ENCODE measurements at places on chromosomes 2 and 18. TPM values are rescaled to one million over a fixed set of nuclear protein-coding genes. Genes with fewer than 3 reads are reported as not detected.

DNA sequence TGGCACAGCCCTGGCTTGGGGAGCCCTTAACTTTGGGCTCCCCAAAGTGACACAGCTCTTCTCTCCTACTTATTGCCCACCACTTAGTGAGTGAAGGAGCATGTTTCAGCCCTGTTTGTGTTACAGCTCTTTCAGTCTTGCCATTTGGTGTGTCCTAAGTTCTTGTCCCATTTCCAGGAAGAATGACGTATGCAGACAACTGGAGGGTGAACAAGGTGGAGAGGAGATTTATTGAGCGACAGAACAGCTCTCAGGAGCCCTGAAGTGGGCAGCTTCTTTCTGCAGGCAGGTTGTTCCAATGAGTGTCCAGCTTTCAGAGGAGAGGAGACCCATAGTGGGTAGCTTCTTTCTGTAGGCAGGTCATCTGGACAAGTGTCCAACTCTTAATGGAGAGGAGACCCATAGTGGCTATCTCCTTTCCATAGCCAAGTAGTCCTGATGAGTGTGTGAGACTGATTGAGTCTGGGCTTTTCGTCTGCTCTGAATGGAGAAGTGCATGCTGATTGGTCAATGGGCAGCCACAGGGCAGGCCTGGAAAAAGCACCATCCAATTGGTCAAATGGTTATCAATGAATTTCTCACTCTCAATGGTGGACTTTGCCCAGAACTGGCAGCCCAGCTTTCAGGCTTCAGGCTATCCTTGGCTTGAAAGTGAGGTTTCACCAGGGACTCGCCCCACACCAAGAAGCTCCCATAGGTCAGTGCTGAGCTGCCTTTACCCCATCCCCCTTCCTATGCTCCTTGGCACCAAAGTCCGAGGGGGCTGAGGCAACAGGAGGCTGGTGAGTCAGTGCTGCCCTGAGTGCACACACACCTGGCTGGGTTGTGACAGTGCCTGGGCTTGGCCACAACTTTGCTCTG lies 688.2 kb downstream of the NYAP2 start:
- DNase-seq = no peak

DNA sequence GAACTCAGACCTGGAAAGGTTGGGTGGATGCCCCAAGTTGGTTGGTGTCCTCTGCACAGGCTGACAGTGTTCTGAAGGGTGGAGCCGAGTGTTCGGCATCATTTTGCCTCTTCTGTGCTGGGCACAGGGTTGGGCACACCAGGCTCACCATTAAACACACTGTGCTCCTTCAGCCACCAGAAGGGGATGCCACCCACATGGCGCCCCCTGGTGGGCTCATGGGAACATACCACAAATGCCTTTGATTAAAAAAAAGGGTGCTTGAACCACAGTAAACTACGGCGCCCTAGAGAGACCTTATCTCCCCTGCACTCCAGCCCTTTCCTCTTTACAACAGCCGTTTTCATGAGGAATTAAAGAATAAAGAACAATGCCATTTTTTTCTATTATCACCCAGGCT lies 89.4 kb downstream of the CELF4 start:
- DNase-seq = peak; percentile 51

- no peak for DNase-seq
Observed at GRCh38 chr2:164764996-164765395, 76.6 kb downstream of the COBLL1 start.

GRCh38 chr2:234355808-234356365 lies 141.0 kb downstream of the ARL4C start:
- no peak for DNase-seq

- peak; percentile 45 for DNase-seq
Observed at GRCh38 chr2:129437725-129438124, 541.7 kb upstream of the RAB6C start.

DNA sequence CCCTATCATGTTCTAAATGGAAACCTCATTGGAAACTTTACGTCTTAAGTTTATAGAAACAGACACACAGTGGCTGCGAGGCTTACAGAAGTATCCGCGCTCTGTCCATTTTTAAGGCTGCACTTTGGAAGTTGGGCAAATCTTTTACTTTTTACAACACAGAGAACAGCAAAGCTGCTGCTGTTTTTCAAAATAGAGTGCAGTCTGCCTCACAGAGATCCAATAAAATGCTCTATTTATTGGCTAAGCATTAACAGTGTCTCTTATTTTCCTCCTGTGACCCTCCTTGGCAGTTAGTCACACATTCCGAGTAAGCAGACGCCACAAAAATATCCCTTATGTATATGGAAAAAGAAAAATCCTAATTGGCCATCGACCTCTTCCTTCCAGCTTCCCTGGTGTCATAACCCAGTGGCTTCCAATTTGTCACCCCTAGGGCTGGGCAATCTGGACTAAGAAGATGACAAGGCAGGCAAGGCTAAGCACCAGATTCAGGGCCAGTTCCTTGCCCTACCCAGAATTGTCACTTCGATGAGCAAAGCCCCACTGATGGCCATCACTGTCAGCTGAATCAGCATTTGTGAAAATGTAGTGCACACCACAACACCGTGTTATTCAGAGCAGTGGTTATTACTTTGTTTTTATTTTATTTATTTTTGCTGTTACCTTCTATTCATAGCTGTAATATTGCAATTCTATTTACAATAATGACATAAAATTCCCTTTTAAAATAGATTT lies 47.7 kb upstream of the MEIS1 start:
- DNase-seq = no peak

DNA sequence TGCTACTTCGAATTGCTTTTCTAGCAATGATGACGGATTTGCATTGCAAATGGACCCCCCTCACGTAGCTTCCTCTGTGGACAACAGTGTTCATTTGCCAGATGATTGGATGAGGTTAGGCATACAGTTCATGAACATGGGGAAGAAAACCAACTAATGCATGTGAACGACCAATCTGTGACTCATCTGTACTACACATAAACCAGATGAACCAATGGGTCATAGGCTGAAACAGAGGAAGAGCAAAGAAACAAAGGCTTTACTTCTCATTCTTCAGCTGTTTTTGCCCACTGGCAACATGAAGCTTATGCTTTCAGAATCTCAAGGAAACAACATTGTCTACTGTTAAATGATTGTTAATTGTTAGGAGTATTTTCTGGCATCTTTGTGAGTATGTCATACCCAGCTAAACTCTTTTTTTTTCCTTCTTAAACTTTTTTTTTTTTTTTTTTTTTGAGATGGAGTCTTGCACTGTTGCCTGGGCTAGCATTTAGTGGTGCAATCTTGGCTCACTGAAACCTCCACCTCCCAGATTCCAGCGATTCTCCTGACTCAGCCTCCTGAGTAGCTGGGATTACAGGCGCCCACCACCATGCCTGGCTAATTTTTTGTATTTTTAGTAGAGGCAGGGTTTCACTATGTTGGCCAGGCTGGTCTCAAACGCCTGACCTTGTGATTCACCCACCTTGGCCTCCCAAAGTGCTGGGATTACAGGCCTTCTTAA lies 35.5 kb downstream of the EFEMP1 start:
- DNase-seq = peak; percentile 25

- DNase-seq = no peak
Observed at GRCh38 chr2:191526536-191526935, 151.4 kb upstream of the NABP1 start.

DNA sequence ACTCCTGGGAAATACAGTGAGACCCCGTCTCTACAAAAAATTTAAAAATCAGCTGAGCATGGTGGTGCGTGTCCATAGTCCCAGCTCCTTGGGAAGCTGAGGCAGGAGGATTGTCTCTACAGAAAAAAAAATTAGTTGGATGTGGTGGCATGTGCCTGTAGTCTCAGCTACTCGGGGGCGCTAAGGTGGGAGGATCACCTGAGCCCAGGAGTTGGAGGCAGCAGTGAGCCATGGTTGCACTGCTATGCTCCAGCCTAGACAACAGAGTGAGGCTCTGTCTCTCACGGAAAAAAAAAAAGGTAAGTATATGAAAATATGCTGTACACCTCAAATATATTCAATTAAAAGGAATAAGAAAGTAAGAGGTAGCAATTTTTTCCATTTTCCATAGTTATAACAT lies 92.5 kb upstream of the TGIF1 start:
- no peak for DNase-seq

DNA sequence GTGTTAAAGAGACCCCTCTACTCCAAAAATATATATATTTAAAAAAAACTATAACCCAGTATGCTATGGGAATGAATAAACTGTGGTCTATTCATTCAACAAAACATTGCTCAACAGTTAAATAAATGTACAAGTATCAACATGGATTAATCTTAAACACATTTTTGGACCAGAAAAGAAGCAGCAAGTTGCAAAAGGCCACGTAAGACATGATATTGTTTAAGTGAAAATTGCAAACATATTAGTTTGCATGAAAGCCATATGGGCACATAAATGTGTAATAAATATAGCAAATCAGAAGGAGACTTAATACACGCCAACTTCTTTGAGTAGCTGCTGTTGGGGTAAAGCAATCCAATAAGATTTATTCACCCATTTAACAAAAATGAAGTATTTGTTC lies 321.5 kb downstream of the FBXO15 start:
- DNase-seq = no peak

- DNase-seq = no peak
Observed at GRCh38 chr18:8721716-8722115, 16.4 kb downstream of the MTCL1 start.

DNA sequence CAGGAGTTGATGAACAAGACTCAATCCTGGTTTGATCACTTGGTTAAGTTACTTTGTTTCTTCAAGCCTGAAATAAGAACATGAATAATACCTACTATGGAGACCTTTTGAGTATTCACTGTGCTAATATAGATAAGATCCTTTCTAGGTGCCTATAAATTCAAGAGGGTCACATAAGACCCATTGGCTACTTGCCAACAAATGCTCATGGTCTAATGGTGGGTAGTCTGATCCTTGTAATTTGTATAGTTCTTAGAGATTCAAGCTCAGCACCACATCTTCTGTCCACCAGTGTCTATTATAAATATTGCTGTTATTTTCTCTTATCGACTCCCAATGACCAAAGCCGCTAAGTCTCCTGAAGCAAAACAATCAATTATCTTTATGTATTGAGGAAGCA lies 27.4 kb upstream of the ACSL3 start:
- no peak for DNase-seq

DNA sequence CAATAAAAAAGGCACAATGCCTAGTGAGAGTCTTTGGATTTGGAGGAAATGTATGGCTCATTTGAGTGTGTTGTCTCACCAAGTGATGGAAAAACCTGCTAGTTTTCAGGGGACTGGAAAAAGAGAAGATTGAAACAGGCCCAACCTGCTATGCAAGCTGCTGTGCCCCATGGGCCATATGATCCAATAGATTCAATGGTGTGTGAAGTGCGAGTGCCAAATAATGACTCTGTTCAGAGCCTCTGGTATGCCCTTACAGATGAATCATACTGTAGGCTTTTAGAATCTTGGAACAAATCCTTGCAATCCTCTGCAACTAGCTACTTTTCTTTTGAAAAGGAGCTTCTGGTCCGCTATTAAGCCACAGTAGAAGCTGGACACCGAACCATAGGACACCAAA lies 529.8 kb upstream of the CNTNAP5 start:
- no peak for DNase-seq

DNA sequence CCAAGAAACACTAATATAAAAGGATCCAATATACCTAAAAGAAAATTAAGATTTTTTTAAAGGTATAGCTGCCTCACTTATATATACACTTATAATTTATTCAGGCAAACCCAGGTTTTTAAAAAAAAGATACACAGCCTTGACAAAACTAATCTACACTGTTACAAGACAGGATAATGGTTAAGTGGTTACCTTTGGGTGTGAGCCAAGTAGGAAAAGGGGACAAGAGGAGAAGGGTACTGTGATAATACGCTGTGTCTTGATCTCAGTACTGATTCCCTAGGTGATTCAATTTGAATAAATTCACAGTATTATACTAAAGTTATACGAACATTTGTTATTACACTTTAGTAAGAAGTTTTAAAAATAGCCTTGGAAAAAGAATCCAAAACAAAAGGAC lies 30.6 kb downstream of the KLHL41 start:
- no peak for DNase-seq

DNA sequence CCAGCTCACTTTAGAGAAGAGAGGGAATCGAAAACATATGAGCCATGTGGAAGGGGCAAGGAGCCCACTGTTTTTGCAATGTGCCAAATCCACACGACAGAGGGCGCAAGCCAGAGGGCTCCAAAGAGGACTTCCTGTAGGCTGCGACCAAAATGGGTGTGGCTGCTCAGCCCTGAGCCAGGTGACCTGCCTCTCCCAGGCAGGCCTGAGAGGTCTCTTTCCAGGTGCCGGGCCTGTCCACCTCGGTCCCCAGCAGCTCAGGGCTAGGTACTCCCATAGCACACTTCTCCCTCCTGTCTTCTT lies 153.8 kb downstream of the TTC32 start:
- peak; percentile 21 for DNase-seq

DNA sequence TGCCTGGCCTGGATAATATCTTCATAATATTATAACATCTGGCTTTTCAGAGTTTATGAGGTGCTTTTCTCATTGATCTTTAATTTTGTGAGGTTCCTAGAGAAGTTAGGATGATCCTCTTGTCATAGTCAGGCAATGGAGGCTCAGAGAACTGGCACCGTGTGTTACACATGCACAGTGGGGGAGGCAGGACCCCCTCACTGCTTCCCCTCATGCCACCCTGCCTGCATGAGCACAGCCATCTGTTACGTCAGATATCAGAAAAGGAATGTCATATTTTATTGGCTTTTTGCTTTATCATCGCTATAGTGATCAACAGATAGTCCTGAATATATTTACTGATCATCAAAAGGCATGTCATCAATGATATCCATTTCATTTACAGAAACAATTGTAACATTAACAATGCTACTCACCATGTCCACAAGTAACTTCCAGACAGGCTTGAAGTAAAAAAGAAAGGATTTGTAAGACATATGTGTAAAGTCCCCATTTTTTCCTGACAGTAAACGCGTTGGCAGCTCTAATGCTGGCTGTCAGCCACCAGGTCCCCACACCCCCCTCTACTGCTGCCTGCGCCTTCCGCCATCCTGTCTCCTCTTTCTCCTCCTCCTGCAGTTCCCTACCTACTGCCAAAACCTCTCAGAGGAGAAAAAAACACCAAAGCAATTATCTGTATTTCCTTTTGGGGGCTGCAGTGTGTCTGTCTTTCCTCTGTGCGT lies 18.8 kb downstream of the ENOSF1 start:
- DNase-seq = no peak

- DNase-seq = no peak
Observed at GRCh38 chr2:88211003-88211808, 41.1 kb downstream of the THNSL2 start.

The RAB27B gene
- total RNA-seq = not detected

The TMEM37 gene
- total RNA-seq = not detected

The SCYGR6 gene
- total RNA-seq = not detected

The ZNF397 gene
- 16.8 TPM for total RNA-seq

The KCTD1 gene
- total RNA-seq = 11.9 TPM

The HOXD13 gene
- total RNA-seq = 10.3 TPM

The CHRNG gene
- total RNA-seq = not detected

The KCNS3 gene
- 35.0 TPM for total RNA-seq

The LDLRAD4 gene
- total RNA-seq = 12.7 TPM

The APLF gene
- 6.4 TPM for total RNA-seq

The ALPG gene
- not detected for total RNA-seq

The TCF23 gene
- total RNA-seq = not detected

The FZD7 gene
- total RNA-seq = 12.7 TPM

The REEP1 gene
- total RNA-seq = 2.0 TPM

The ANKRD30B gene
- 7.3 TPM for total RNA-seq

Measured in SK-MEL-5 (cell line).